ENCODE measurements at places on chromosomes 12 and 14. TPM values are rescaled to one million over a fixed set of nuclear protein-coding genes. Genes with fewer than 3 reads are reported as not detected.

AKAP5 gene
- 0.14 TPM for polyA plus RNA-seq

HCAR3 gene
- polyA plus RNA-seq, result not detected

TGM1 gene
- 3.3 TPM for polyA plus RNA-seq

C3AR1 gene
- 0.31 TPM for polyA plus RNA-seq

GRCh38 chr14:32310876-32311275 is 18.2 kb upstream of the AKAP6 start:
- no peak for DNase-seq

PLEKHG7 gene
- not detected for polyA plus RNA-seq

GRCh38 chr12:5480938-5481303 is 49.0 kb downstream of the NTF3 start:
- DNase-seq, result no peak

SLC5A8 gene
- not detected for polyA plus RNA-seq

- DNase-seq, result peak; percentile 79
These were observed 62.2 kb downstream of the BMP4 start for GRCh38 chr14:53894456-53894855.

NOVA1 gene
- 2.0 TPM for polyA plus RNA-seq

DNA sequence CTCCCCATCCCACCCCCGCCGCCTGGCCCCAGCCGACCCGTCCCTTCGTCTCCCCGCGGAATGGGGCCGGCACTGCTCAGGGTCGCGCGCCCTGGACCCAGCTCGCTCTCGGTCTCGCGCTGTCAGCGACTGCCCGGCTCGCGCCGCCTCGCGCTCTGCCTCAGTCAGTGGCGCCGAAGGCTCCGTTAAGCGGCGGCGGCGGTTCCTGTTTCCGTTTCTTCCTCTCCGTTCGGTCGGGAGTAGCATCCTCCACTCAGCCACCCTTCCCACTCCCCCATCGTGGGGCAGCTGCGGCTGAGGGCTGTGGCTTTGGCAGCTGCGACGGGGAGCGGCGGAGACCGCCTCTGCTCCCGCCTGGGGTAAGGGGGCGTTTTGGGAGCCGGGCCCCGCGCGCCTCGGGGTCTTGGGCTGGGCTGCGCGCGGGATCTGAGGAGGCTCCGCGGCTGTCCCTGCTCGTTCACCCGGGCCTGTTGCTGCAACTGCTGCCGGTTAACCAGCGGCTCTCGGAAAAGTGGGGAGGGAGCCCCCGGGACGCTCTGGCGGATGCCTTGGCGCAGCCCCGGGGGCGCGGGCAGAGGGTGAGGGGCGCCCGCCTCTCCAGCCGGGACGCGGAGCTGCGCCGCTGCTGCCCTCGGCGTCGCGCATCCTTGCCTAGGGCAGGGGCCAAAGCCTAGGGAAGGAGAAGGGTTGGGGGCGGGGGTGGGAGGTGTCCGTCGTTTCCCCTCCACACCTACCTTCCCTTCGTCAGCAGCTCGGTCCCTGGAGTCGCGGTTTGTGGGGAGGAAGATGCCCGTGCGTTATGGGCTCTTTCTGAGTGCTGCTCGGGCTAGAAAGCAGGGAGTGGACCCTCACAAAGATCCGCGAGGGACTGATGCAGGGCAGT is 567 bp downstream of the FUT8 start:
- DNase-seq, result peak; percentile 73

FAM216A gene
- 31.1 TPM for polyA plus RNA-seq

KIF5A gene
- polyA plus RNA-seq, result 0.09 TPM

CD163L1 gene
- 0.50 TPM for polyA plus RNA-seq

Measured in IMR-90 (cell line).